Astrocyte of the spinal cord (primary cell): ENCODE measurements at places on chromosomes 2 and 18.

GRCh38 chr2:100568989-100569388, 6.2 kb downstream of the PDCL3 start:
- no peak for DNase-seq

GRCh38 chr2:48428449-48428848, 101.5 kb upstream of the STON1 start:
- DNase-seq, result no peak

DNA sequence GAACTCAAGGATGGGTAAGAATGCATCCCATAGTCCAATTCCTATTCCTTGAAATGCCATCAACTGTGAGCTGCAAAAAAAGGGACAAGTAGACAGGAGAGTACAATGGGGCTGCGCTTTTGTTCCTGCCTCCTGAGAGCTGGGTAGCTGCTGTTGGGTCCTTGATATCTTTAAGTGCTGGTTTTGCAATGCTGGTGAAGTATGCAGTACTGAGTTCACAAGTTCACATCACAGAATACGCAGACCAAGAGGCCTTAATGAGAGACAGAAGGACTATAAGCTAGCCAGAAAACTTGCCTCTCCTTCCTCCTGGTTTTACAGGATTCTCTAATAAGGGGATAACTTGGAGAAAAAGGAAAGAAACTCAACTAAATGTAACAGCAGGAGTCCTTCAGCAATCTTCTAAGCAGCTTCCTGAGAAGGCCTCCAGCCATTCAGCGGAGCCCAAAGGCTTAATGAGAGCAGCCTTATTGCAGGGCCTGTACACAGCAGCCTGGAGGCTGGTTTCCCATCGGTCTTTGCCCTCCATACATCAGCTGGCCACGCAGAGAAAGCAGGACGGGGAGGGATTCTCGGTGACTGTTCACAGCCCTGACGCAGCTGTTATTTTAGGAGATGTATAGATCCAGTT, 293.1 kb downstream of the CDCA7 start:
- peak; percentile 25 for DNase-seq

- no peak for DNase-seq
These were observed 132.9 kb downstream of the GAREM1 start for GRCh38 chr18:32337821-32338220.
